ENCODE measurements at places on chromosomes 4 and X.

DNA sequence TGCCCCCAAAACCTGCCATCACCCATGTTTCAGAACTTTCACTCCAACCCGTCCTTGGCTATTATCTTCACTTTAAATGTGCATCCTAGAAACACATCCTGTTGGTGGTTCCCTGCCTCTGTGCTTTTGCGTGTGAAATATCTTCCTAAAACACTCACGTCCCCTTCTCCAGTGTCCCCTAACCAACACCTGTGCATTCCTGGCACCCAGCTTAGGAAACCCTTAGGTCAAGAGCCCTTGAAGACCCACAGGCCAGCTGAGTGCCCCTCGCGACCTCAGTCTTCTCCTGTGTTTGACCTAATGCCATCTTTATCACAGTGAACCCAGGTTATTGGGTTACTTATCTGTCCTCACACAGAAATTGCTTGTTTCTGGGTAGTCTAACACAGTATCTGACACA lies 117.6 kb downstream of the STK32B start:
- DNase-seq, result no peak

DNA sequence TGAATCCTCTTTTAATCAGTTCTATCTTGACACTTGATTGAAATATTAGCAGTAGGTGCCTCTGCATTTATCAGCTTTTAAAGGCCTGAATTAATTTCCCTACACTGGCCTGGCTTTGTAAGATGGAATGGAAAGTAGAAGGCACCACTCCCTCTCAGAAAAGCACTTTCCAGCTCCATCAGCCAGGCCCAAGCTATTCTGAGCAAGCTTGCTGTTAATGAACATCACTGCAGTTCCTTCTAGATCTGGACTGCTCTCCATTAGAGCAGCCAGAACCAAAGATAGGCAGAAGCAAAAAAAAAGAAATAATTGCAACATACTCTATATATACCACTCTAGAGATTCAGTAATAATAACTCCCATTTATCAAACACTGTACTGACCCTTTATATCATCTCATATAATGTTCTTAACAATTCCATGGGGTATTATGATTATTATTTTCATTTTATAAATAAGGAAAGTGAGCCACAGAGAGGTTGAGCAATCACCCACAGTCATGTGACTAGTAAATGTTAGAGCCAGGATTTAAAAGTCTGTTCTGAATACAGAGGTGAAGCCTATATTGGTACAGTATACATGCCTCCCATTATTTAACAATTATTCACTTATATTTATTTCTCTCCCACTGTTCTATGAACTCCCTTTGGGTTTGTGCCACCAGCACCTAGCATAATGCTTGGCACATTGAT lies 39.4 kb upstream of the GPC3 start:
- no peak for DNase-seq

GRCh38 chr4:86250006-86250405 lies 109.8 kb downstream of the MAPK10 start:
- no peak for DNase-seq

DNA sequence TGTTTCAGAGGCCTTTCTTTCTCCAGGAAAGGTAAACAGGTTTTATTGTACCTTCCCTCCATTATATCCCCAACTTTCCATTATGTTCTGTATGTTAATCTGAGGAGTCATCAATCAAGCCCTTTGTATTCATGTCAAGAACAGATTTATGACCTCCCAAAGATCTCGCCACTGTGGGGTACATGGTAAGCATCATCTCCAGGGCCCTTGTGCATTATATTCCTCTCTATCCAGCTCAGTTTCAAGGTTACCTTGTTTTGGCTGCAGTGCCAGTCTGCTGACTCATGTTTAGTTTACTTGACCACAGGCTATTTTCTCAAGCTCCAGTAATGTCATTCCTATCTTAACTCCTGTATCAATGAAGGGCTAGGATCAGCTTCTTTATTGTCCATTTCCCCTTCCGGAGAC lies 125.1 kb upstream of the FRMPD4 start:
- peak; percentile 87 for DNase-seq

GRCh38 chrX:17082831-17083230 lies 136.4 kb downstream of the REPS2 start:
- DNase-seq, result no peak

DNA sequence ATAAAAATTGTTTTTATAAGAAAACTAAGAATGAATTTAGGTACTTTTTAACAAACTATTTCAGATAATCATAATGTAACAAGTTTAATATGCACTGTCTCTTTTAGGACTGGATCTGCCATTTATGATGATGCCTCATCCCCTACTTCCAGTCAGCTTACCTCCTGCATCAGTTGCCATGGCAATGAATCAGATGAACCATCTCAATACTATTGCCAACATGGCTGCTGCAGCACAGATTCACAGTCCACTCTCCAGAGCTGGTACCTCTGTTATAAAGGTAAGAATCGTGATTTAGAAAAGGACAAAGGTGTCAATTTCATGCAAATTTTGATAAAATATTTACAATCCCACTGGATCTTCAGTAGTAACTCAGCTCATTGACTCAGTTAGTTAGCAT lies 566.2 kb downstream of the DACH2 start:
- no peak for DNase-seq

DNA sequence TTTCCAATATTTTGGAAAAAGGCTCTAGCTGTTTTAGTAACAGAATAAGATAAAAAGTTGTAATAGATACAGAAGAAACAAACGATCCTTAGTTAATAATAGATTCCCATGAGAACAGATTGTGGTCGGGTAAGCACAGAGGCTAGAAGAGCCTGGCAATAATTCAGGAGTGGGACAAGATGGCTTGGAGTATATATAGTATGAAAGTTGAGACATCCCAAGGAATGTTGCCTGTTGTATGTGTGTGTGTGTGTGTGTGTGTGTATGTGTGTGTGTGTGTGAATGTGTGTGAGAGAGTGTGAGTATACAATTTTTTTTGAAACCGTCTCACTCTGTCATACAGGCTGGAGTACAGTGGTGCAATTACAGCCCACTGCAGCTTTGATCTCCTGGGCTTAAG lies 150.7 kb downstream of the PDGFC start:
- DNase-seq, result no peak

DNA sequence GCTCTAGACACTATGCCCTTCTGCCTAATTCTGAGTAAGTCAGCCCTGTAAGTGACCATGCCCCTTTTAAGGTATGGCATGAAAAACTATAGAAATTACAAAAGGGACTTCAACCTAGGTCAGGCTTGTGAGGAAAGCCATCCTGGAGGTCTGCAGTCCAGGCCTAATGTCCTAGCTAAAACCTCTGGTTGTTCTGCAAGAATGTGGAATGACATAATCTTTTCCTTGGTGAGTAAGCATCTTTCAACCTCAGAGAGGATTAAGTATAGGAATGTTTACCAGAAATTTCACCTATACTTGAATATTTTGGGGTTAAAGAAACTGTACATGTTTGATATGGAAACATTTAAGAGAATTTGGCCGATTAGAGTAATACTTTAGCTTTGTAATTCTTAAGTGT lies 23.8 kb upstream of the HPSE start:
- DNase-seq, result no peak

DNA sequence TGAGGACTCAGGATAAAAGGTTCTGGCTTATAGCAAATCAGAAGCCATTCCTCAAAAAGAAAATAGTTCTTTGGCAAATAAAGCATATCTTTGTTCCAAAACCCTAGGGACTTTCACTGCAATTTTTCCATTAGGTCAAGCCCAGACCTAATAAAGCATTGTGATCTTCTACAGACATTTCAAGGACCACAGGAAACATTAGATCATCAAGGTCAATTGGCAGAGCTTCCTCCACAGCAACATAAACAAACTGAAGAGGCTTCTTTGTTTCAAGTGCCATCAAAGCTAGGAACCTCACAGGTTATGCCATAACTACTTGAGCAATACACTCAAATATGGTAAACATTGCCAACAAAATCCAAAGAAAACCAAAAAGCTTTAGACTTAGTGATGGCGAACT lies 144.9 kb downstream of the ANXA5 start:
- DNase-seq, result no peak

- DNase-seq, result no peak
Measured at GRCh38 chr4:170423137-170423536, 333.4 kb upstream of the AADAT start.

GRCh38 chr4:8761167-8761823 lies 110.3 kb downstream of the HMX1 start:
- no peak for DNase-seq

GRCh38 chrX:154534526-154535322 lies 11.9 kb downstream of the G6PD start:
- peak; percentile 30 for DNase-seq

DNA sequence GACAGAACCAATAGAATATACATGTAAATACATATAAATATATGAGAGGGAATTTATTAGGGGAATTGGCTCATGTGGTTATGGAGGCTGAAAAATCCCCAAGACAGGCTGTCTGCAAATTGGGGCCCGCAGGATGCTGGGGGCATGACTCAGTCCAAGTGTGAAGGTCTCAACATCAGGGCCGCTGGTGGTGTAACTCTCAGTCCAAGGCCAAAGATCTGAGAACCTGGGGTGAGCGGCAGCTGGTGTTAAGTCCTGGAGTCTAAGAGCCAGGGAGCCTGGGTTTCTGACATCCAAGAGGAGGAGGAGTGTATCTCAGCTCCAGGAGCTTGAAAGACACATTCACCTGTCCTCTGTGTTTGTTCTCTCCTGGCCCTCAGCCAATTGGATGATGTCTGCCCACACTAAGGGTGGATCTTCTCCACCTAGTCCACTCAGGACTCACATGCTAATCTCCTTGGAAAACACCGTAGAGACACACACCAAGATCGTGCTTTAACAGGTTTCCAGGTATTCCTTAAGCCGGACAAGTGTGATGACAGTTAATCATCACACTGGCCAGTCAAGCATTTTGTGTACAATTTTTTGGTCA lies 28.9 kb downstream of the TIGD2 start:
- DNase-seq, result no peak

GRCh38 chrX:109635146-109635545 lies 10.2 kb upstream of the KCNE5 start:
- no peak for DNase-seq

GRCh38 chr4:76765473-76766183 lies 132.3 kb downstream of the SOWAHB start:
- no peak for DNase-seq

GRCh38 chr4:159685340-159686092 lies 582.6 kb downstream of the RAPGEF2 start:
- no peak for DNase-seq
